Keratinocyte (primary cell): ENCODE measurements at places on chromosomes 5 and 9. TPM values are rescaled to one million over a fixed set of nuclear protein-coding genes. Genes with fewer than 3 reads are reported as not detected.

GRCh38 chr9:122060481-122060880 is 32.6 kb downstream of the TTLL11 start:
- H3K36me3 ChIP-seq, result no peaks in the 10 kb centered on the region
- H3K27me3 ChIP-seq, result no peaks in the 10 kb centered on the region
- no peak for DNase-seq
- no peak overlapping the region for H3K4me3 ChIP-seq
- H3K27ac ChIP-seq, result no peak overlapping the region

DNA sequence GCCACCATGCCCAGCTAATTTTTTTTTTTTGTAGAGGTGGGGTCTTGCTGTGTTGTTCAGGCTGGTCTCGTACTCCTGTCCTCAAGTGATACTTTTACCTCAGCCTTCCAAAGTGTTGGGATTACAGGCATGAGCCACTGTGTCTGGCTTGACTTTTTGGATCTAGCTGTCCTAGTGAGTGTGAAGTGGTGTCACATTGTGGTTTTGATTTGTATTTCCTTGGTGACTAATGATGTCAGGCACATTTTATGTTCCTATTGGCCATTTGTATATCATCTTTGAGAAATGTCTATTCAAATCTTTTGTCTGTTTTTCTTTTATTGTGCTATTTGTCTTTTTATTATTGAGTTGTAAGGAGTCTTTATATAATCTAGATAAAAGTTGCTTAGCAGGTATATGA is 53.5 kb upstream of the MCCC2 start:
- H3K27ac ChIP-seq, result peak overlapping the region; percentile 3
- no peak overlapping the region for H3K4me3 ChIP-seq
- no peak for DNase-seq

GRCh38 chr5:125972706-125973105 is 450.5 kb upstream of the GRAMD2B start:
- no peak overlapping the region for H3K27ac ChIP-seq
- no peak for DNase-seq
- H3K4me1 ChIP-seq, result no peaks in the 10 kb centered on the region
- no peaks in the 10 kb centered on the region for H3K36me3 ChIP-seq
- H3K4me3 ChIP-seq, result no peak overlapping the region
- H3K27me3 ChIP-seq, result no peaks in the 10 kb centered on the region

DNA sequence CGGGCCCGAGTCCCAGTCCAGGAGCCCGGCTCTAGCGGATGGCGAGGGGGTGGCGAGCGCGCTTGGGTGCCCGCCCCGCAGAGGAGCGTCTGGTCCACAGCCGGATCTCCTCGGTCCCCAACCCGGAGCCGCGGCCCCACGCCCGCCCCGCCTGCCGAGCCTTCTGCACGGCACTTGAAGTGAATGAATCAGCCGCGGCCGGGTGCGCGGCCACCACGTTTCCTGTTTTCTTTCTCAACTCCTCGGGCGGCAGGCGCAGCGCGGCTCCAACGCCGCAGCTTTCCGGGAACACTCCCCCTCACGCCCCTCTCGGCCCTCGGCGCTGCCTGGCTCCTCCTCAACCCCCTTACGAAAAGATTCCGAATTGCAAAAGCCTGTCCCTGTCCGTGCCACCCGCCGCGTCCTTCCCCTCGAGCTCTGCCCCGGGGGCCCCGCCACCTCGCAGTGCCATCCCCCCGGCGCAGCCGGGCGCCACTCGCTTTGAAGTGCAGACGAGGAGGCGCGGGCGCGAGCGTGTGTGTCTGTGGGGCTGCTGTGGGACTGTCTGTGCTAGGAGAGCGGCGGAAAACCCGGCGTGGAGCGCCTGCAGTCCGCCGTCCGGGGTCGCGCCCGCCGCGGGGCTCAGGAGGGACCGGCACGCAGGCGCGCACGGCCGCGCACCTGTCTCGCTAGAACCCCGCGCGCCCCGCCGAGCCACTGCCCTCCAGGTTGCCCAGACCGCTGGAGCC is 456.6 kb downstream of the RAB3C start:
- no peak overlapping the region for H3K27ac ChIP-seq
- DNase-seq, result no peak
- no peaks in the 10 kb centered on the region for H3K36me3 ChIP-seq
- peak overlapping the region; percentile 63 for H3K4me3 ChIP-seq

- H3K27me3 ChIP-seq, result no peaks in the 10 kb centered on the region
- H3K27ac ChIP-seq, result no peak overlapping the region
These were observed 138.9 kb downstream of the SPATA31D1 start for GRCh38 chr9:82127465-82127864.

DNA sequence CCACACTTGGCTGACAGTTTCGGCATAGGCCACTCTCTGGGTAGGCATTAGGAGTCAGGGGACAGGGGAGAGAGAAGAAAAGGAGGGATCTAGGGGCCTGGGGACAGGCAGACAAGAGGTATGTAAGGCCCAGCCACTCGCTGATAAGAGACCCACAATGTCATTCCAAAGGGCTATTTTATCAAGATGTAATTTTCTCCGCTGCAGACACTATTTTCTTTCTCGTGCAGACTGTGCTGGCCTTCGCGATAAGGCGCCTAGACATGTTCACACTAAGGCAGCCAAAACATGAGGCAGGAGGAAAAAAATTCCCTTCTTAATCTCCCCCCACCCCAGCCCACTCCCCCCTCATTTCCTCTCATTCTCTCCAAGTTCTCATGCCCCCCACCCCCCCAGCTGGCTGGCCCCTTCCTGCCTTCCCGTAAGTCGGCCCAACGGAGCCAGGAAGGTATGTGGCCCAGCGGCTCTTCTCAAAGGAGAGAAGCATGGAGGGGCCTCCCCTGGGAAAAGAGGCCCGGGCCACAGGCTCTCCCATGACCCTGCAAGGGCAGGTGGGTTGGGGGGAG is 44.9 kb upstream of the SYNPO start:
- DNase-seq, result no peak
- H3K36me3 ChIP-seq, result no peaks in the 10 kb centered on the region
- no peaks in the 10 kb centered on the region for H3K27me3 ChIP-seq
- H3K4me3 ChIP-seq, result no peak overlapping the region
- peaks cover 27% of the 10 kb centered on the region for H3K4me1 ChIP-seq

DNA sequence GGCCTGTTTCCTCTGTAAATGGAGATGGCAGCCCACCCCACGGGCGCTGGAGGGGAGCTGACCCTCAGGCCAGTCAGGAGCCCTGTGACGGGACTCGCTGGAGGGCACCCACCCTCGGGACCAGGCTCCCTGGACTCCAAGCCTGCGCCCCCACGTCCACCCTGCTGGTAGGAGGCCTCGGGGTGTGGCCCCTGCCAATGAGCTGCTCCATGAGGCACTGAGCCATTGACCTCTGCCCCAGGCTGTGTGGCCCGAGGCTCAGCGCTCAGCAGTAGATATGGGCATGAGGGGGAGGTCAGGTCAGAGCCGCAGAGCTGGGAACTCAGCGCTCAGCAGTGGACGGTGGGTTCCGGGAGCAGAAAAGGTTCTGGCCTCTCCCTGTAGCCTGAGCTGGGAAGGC is 52.3 kb upstream of the EGFL7 start:
- no peak overlapping the region for H3K4me3 ChIP-seq
- H3K27ac ChIP-seq, result no peak overlapping the region
- peaks cover under 1% of the 10 kb centered on the region for H3K4me1 ChIP-seq
- no peaks in the 10 kb centered on the region for H3K36me3 ChIP-seq
- no peak for DNase-seq

DNA sequence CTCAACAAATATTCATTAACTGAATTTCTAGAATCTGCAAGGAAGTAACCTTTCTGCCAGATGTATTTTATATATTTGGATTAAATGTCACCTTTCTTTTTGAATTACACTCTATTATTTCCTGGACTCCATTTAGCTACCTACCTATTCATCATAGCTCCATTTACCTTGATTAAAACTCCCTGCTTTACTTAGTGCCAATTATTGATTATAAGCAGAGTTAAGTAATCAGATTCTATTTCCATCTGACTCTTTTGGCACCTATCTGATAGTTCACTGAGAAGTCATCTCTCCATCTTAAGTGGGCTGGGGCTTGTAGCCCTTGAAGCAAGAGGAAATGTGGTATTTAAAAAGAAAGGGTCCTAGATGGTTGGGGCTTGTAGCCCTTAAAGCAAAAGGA is 88.6 kb downstream of the TRPM3 start:
- no peaks in the 10 kb centered on the region for H3K36me3 ChIP-seq
- no peak for DNase-seq
- no peak overlapping the region for H3K4me3 ChIP-seq

- no peak for DNase-seq
- no peaks in the 10 kb centered on the region for H3K27me3 ChIP-seq
- no peak overlapping the region for H3K27ac ChIP-seq
- peaks cover 4% of the 10 kb centered on the region for H3K4me1 ChIP-seq
- H3K36me3 ChIP-seq, result peaks cover 5% of the 10 kb centered on the region
- no peak overlapping the region for H3K4me3 ChIP-seq
These were observed 6.5 kb downstream of the AMACR start for GRCh38 chr5:34001241-34001841.

GRCh38 chr9:133631111-133631510 is 5.1 kb upstream of the DBH start:
- H3K27ac ChIP-seq, result no peak overlapping the region
- no peak for DNase-seq

GRCh38 chr9:33349743-33350142 is 52.6 kb downstream of the AQP7 start:
- DNase-seq, result no peak
- no peak overlapping the region for H3K4me3 ChIP-seq
- H3K36me3 ChIP-seq, result peaks cover 7% of the 10 kb centered on the region
- H3K4me1 ChIP-seq, result peaks cover 3% of the 10 kb centered on the region

GRCh38 chr5:146778261-146778660 is 100.3 kb downstream of the PPP2R2B start:
- no peaks in the 10 kb centered on the region for H3K4me1 ChIP-seq
- no peak overlapping the region for H3K27ac ChIP-seq
- no peak for DNase-seq
- H3K4me3 ChIP-seq, result no peak overlapping the region
- no peaks in the 10 kb centered on the region for H3K36me3 ChIP-seq

GRCh38 chr9:4206718-4207117 is 93.2 kb downstream of the GLIS3 start:
- no peak overlapping the region for H3K27ac ChIP-seq
- H3K27me3 ChIP-seq, result no peaks in the 10 kb centered on the region
- H3K4me1 ChIP-seq, result no peaks in the 10 kb centered on the region
- no peak for DNase-seq
- no peak overlapping the region for H3K4me3 ChIP-seq
- no peaks in the 10 kb centered on the region for H3K36me3 ChIP-seq

- DNase-seq, result no peak
- no peaks in the 10 kb centered on the region for H3K27me3 ChIP-seq
- H3K4me1 ChIP-seq, result peaks cover 11% of the 10 kb centered on the region
These were observed 2.7 kb upstream of the PTAR1 start for GRCh38 chr9:69762527-69762926.

- H3K4me3 ChIP-seq, result no peak overlapping the region
- DNase-seq, result no peak
- no peak overlapping the region for H3K27ac ChIP-seq
- no peaks in the 10 kb centered on the region for H3K36me3 ChIP-seq
- no peaks in the 10 kb centered on the region for H3K27me3 ChIP-seq
These were observed 98.4 kb upstream of the GDNF start for GRCh38 chr5:37938076-37938852.

GRCh38 chr9:8337834-8338766 is 538.5 kb upstream of the DMAC1 start:
- no peak overlapping the region for H3K27ac ChIP-seq
- no peaks in the 10 kb centered on the region for H3K4me1 ChIP-seq
- DNase-seq, result no peak

TEK gene
- 0.01 to 0.05 TPM (median 0.03 TPM) in 3 replicates for polyA plus RNA-seq

ARL10 gene
- polyA plus RNA-seq, result 0.70 to 2.4 TPM (median 1.6 TPM) in 3 replicates

SHROOM1 gene
- 0.25 to 0.73 TPM (median 0.58 TPM) in 3 replicates for polyA plus RNA-seq

PCDHGB1 gene
- 0.08 to 0.15 TPM (median 0.09 TPM) in 3 replicates for polyA plus RNA-seq

KCNV2 gene
- not detected in 3 replicates for polyA plus RNA-seq

ENHO gene
- polyA plus RNA-seq, result 0.06 TPM in 1 of 3 replicates, not detected in the others

UHRF2 gene
- 36.4 to 77.0 TPM (median 36.6 TPM) in 3 replicates for polyA plus RNA-seq

MYMK gene
- not detected in 3 replicates for polyA plus RNA-seq

DMRT2 gene
- polyA plus RNA-seq, result 0.04 TPM in 1 of 3 replicates, not detected in the others

KIF4B gene
- not detected in 3 replicates for polyA plus RNA-seq

TSSK1B gene
- polyA plus RNA-seq, result 0.02 to 0.07 TPM (median 0.05 TPM) in 3 replicates

TIFAB gene
- polyA plus RNA-seq, result not detected in 3 replicates

PRSS3 gene
- 5.9 to 34.6 TPM (median 9.1 TPM) in 3 replicates for polyA plus RNA-seq

PCDHB2 gene
- polyA plus RNA-seq, result 0.26 to 1.1 TPM (median 0.46 TPM) in 3 replicates
